ENCODE measurements at places on chromosomes 6 and 20.
A peak's percentile ranks its signal among the peaks of the same experiment; 100 is the strongest.

GRCh38 chr6:73182021-73182607 is 43.2 kb downstream of the KHDC1L start:
- no peak overlapping the region for H3K4me3 ChIP-seq
- no peak for DNase-seq
- no peaks in the 10 kb centered on the region for H3K36me3 ChIP-seq
- H3K27ac ChIP-seq, result no peak overlapping the region
- H3K4me1 ChIP-seq, result peaks cover 6% of the 10 kb centered on the region

DNA sequence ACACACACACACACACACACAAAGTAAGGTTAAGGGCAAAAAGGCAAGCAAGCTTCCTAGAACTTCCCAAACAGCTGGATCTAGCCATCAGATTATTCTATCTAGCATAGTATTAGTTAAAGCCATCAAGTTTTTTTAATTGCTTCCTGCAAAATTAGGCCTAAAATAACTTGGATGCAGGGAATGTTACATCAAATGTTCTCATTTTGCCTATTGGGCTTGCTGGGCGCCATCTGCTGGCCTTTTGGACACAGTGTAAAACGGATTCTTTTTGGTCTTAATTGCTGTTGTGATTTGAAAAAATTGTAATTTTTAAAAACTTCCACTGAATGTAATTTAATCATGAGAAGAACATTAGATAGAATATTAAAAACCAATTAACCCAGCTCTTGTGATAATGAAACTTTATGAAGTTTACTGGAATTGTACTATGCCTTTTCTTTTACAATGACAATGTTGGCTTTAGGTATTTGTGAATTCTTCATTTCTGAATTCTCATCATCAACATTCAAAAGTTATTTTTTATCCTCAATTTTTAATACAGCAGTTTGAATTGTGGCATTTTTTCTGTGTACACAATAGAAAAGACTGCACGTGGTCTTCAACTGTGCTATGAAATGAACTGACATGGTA is 6.8 kb downstream of the MKKS start:
- no peaks in the 10 kb centered on the region for H3K27me3 ChIP-seq
- no peak overlapping the region for H3K4me3 ChIP-seq
- H3K36me3 ChIP-seq, result peaks cover 50% of the 10 kb centered on the region
- no peak overlapping the region for H3K27ac ChIP-seq
- peaks cover 47% of the 10 kb centered on the region for H3K4me1 ChIP-seq
- DNase-seq, result peak; percentile 55

DNA sequence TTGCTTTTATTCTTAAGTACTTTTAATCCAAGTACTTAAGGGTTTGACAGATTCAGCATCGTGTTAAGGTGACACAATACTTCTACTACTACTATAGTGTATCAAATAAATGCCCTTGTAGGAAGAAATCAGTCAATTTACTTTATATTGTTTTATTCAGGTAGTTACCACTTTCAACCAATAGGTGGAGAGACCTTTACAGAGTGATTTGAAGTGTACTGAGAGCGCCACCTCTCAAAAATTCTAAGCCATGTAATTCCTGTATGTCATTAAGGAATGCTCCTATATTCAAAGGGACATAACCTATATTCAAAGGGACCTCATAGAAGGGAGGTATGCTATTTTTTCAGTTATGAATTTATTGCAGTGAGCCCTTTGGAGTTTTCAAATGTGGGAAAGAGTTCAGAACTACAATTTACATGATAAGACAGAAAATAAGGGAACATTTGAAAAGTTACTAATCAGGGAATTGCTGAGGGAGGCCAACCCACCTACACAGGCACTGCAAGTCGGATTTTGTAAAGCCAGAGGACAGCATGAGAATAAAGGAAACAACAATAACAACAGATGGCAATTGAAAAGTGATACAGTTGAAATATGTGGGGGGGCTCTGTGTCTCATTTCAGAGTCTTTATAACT is 955.6 kb downstream of the TBC1D32 start:
- no peak for DNase-seq
- no peaks in the 10 kb centered on the region for H3K27me3 ChIP-seq
- no peaks in the 10 kb centered on the region for H3K36me3 ChIP-seq
- H3K4me3 ChIP-seq, result no peak overlapping the region
- no peak overlapping the region for H3K27ac ChIP-seq
- H3K4me1 ChIP-seq, result no peaks in the 10 kb centered on the region

DNA sequence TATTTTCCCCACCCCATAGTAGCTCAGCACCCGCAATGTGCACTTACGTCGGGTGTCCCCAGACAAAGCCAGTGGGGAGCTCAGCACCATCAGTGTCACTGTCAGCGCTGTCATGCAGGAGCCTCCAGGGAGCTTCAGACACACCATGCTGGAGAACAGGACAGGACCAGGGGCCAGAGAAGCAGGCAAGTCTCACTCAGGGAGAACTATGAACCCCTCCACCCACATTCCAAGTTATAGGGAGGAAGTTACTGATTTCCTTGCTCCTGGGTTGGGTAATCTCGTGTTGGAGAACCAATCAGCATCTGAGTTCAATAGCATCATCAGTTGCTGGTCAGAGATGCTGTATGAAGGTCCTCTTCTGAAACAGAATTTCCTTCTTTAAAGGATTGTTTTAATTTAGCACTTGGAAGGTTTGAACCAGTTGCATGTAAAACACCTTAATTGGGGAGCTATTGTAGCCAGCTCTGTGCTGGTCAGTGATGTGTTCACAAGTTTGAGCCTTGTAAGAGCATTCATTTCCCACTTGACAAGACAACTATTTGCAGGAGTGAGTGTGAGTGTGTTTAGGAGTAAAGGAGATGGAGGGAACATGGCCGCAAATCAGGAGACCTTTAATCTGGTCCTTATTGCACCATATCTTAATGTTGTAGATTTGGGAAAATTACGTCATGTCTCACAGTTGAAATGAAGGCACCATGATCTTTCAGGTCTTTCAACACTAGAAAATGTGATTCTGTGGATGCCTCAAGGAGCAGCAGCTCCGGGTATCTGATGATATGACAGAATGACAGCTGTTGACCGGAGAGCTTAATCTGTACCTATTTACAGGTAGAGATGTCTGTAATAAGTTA is at the start of gene HLA-DRB1:
Gene HLA-DRB1, minus strand, starts transcription at position 253 of the 854 bp plus-strand sequence. Its CDS starts 106 bp downstream, at position 147.
- no peak within 1 kb of the TSS for H3K27ac ChIP-seq
- H3K4me1 ChIP-seq, result peaks cover 4% of the 10 kb centered on the region
- H3K27me3 ChIP-seq, result peaks cover 10% of the 10 kb centered on the region

DNA sequence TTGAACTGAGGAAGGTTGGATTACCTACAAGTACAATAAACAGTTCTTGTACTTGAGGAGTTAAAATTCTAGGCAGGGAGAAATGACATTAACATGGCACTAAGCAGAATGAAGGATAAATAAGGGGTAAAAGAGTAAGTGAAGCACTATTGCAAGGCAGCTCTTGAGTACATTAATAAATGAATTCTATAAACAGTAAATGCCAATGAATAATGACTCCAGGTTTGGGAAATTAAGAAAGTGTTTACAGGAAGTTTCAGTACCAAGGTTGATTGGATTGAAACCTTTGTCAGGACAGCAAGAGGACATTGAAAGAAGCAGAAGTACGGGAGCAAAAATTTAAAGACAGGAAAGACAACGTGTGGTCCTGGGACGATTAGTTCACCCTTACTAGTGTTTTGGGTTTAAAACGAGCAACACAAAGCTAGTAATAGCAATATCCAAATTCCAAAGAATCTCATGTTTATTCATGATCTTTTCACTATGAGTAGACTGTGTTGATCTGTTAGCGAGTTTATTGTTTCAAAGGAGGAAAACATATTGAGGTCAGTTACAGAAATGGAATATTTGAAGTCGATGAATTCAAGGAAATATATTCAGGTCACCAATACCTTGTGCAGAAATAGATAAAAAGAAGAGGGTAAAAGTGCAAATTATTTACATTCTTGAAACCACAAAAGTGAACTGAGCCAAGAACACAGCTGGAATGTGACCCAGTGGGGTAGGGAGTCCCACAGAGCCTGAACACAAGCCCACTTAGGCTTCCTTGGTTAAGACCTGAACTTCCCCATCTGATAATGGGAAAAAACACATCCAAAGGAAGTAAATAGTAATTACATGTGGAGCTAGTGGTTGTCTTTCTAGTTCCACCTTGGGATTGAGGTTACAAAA is 80.8 kb downstream of the MKKS start:
- peaks cover 4% of the 10 kb centered on the region for H3K27me3 ChIP-seq
- DNase-seq, result no peak
- H3K36me3 ChIP-seq, result no peaks in the 10 kb centered on the region
- no peak overlapping the region for H3K4me3 ChIP-seq

GRCh38 chr6:17299750-17300149 is 18.6 kb downstream of the RBM24 start:
- no peak for DNase-seq
- H3K27me3 ChIP-seq, result peaks cover 27% of the 10 kb centered on the region
- H3K36me3 ChIP-seq, result no peaks in the 10 kb centered on the region
- no peaks in the 10 kb centered on the region for H3K4me1 ChIP-seq
- H3K4me3 ChIP-seq, result no peak overlapping the region

GRCh38 chr6:45722876-45723275 is 292.8 kb downstream of the CLIC5 start:
- H3K27me3 ChIP-seq, result no peaks in the 10 kb centered on the region
- no peaks in the 10 kb centered on the region for H3K36me3 ChIP-seq
- H3K27ac ChIP-seq, result no peak overlapping the region
- no peak for DNase-seq
- peaks cover 7% of the 10 kb centered on the region for H3K4me1 ChIP-seq

- peak overlapping the region; percentile 84 for H3K4me3 ChIP-seq
- H3K4me1 ChIP-seq, result peaks cover 34% of the 10 kb centered on the region
- H3K27ac ChIP-seq, result peak overlapping the region; percentile 96
- DNase-seq, result peak; percentile 82
These were observed 1.2 kb upstream of the HMGA1 start for GRCh38 chr6:34235307-34236130.

DNA sequence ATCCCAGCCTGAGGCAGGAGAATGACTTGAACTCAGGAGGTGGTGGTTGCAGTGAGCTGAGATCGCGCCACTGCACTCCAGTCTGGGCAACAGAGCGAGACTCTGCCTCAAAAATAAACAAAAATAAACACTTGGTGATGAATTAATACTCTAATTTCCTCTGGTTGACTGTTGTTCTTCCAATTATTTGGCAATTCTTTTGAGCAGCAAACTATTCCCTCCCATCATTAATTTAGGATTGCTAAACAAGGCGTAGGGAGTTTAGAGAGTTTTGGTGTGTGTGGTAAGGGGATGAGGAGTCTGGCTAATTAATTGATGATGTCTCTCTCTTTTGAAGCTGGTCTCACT is 2.7 kb upstream of the ID1 start:
- H3K4me3 ChIP-seq, result no peak overlapping the region
- peaks cover 36% of the 10 kb centered on the region for H3K4me1 ChIP-seq
- no peak overlapping the region for H3K27ac ChIP-seq
- DNase-seq, result no peak

GRCh38 chr6:157712585-157713295 is 110.3 kb upstream of the SNX9 start:
- peaks cover 3% of the 10 kb centered on the region for H3K4me1 ChIP-seq
- H3K27me3 ChIP-seq, result peaks cover 2% of the 10 kb centered on the region
- no peak overlapping the region for H3K27ac ChIP-seq
- H3K4me3 ChIP-seq, result no peak overlapping the region

DNA sequence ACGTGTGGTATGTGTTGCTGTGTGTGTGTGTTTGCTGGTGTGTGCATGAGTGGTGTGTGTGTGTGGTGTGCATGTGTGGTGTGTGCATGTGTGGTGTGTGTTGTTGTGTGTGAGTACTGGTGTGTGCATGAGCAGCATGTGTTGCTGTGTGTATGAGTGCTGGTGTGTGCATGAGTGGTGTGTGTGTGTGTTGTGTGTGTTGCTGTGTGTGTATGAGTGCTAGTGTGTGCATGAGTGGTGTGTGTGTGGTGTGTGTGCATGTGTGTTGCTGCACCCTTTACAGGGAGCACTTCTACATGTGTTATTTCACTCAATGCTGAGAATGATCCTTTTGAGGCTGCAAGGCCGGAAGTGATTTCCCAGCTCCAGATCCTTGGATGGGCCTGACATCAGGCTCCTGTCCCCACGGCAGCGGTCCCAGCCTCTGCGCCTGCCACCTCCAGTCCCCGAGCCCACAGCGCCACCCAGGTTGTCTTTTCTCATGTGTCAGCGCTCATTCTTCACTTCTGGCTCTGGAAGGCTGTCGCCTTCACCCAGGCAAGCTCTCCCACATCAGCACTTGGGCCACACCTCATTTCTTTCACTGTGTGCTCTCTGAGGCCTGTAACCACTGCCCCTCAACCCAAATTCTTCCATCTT is 2.6 kb downstream of the NPEPL1 start:
- no peaks in the 10 kb centered on the region for H3K27me3 ChIP-seq
- peak; percentile 15 for DNase-seq
- peaks cover 23% of the 10 kb centered on the region for H3K4me1 ChIP-seq
- H3K27ac ChIP-seq, result no peak overlapping the region

DNA sequence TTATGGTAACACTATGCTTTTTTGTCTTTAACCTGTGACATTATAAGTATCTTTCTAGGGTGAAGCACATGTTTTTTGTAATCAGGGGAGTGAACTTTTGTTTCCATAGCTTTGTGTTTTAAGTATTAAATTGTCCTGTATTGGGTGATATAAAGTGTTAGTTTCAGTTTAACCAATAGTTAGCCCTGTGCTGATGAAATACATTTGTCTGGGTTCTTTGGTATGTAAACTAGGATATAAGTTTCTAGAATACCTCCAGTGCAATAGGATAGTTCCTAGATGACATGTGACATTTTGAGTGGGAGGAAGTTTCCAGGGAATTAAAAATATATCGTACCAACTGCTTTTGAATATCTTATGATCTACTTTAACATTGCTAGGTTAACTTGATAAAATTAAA is 611.0 kb upstream of the MARCKS start:
- DNase-seq, result no peak
- no peak overlapping the region for H3K27ac ChIP-seq
- no peaks in the 10 kb centered on the region for H3K4me1 ChIP-seq
- H3K36me3 ChIP-seq, result no peaks in the 10 kb centered on the region
- no peak overlapping the region for H3K4me3 ChIP-seq

DNA sequence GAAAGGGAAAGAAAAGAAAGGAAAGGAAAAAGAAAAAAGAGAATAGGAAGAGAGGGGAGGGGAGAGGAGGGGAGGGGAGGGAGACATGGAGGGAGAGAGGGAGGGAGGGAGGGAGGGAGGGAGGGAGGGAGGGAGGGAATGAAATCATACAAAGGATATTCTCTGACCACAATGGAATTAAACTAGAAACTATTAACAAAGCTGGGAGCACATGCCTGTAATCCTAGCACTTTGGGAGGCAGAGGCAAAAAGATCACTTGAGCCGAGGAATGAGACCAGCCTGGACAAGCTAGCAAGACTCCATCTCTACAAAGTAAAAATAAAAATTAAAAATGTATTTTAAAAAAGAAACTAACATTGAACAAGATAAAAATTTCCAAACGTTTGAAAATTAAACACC is 62.8 kb downstream of the ILRUN start:
- H3K4me3 ChIP-seq, result no peak overlapping the region
- peaks cover 32% of the 10 kb centered on the region for H3K36me3 ChIP-seq
- peaks cover 23% of the 10 kb centered on the region for H3K4me1 ChIP-seq
- no peak overlapping the region for H3K27ac ChIP-seq
- DNase-seq, result no peak
- H3K27me3 ChIP-seq, result no peaks in the 10 kb centered on the region

All from activated T-cell treated with anti-CD3 and anti-CD28 coated beads, Interleukin-2, amount 50 U/mL, for 24 hours (primary cell).